Ovary (tissue), 10 donors: ENCODE measurements at places on chromosomes 3 and 15. TPM values are rescaled to one million over a fixed set of nuclear protein-coding genes. Genes with fewer than 3 reads are reported as not detected.

Gene PLCB2
- total RNA-seq = 2.9 TPM

Gene FRMD4B
- 16.3 TPM for total RNA-seq

Gene GOLGA6L9
- total RNA-seq = 3.1 TPM

Gene MAGI1
- total RNA-seq = 6.9 TPM

Gene TTBK2
- total RNA-seq = 20.0 TPM

Gene EXD1
- not detected for total RNA-seq

Gene UTS2B
- total RNA-seq = 1.0 TPM

Gene EPHB1
- total RNA-seq = 2.1 TPM

Gene EOMES
- total RNA-seq = 0.20 TPM

Gene IP6K2
- total RNA-seq = 55.3 TPM

Gene TERB2
- 1.8 TPM for total RNA-seq

Gene TAGLN3
- not detected for total RNA-seq

Gene SI
- not detected for total RNA-seq

Gene SLC38A3
- total RNA-seq = 10.1 TPM

Gene RTP1
- total RNA-seq = not detected

Gene CCDC39
- total RNA-seq = 0.76 TPM

Gene SYNPR
- not detected for total RNA-seq

Gene OSBPL10
- total RNA-seq = 36.6 TPM

Gene TRANK1
- total RNA-seq = 29.3 TPM

Gene FBXO40
- 0.22 TPM for total RNA-seq

Gene TEX264
- total RNA-seq = 38.7 TPM

Gene NCK1
- 36.2 TPM for total RNA-seq

Gene TMPRSS7
- not detected for total RNA-seq

Gene PARP9
- 23.0 TPM for total RNA-seq
